ENCODE measurements at places on chromosomes 16 and 17.

DNA sequence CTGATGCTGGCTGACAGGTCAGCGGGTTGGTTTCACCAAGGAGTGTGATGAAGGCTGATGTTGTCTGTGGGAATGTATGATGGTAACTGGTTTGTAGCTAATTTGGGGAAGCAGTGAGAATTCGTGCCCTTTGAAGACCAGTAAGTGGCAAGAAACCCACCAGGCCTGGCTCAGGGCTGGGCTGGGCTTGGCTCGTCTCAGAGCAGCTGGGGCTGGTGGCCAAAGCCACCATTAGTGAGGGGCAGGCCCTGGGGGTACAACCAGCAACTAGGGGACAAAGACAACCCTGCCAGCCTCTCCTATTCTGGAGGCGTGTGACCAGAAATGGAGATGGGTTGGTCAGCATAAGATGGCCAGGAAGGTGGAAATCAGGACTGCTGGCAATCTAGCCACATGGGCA is 13.0 kb upstream of the STH start:
- no peak overlapping the region for H3K4me3 ChIP-seq
- H3K27me3 ChIP-seq, result peaks cover 11% of the 10 kb centered on the region
- peaks cover 8% of the 10 kb centered on the region for H3K4me1 ChIP-seq
- no peak for DNase-seq

DNA sequence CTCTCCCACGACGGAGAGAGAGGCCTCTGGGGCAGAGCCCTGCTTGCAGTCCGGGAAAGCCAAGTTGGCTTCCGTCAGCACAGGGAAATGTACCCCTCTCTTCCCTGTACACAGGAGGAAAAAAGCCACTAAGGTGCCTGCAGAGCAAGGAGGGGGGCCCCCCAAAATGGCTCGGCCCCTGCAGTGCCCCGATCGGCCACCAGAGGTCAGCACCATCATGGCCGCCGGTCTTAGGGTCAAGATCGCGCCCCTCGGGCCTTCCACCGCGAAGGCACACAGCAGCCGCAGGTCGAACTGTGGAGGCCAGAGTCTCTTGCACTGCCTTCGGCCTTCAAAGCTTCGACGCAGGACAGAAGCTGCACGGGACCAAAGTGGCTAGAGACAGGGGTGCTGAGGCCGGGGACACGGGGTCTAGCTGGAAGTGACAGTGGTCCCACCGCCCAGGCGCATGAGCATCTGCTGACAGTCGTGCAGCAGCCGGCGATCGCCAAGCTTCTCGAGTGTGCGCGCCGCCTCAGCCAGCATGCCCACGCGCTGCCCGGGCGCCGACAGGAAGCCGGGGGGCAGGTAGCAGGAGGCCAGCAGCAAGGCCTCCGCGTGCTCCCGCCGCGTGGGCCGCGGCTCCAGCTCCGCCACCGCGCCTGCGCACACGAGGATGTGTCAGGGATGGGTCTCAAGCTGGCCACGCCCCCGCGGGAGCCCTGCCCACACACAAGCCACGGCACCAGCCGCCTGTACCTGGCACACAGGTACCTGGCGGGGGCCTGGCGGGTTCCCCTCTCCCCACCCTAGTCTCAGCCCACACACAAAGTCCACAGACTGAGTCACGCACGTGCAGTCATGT is 24.4 kb downstream of the SREBF1 start:
- H3K4me3 ChIP-seq, result no peak overlapping the region
- peaks cover 19% of the 10 kb centered on the region for H3K4me1 ChIP-seq
- peaks cover 41% of the 10 kb centered on the region for H3K27me3 ChIP-seq
- DNase-seq, result peak; percentile 91
- H3K27ac ChIP-seq, result peak overlapping the region; percentile 22

- peaks cover 19% of the 10 kb centered on the region for H3K27me3 ChIP-seq
- H3K27ac ChIP-seq, result no peak overlapping the region
- peaks cover 19% of the 10 kb centered on the region for H3K4me1 ChIP-seq
- DNase-seq, result no peak
- H3K4me3 ChIP-seq, result no peak overlapping the region
These were observed 8.6 kb upstream of the PABPN1L start for GRCh38 chr16:88874938-88875599.

GRCh38 chr17:79261355-79262072 is 186.9 kb downstream of the ENGASE start:
- peaks cover 34% of the 10 kb centered on the region for H3K4me1 ChIP-seq
- H3K4me3 ChIP-seq, result peak overlapping the region; percentile 11
- no peaks in the 10 kb centered on the region for H3K36me3 ChIP-seq
- no peak overlapping the region for H3K27ac ChIP-seq

DNA sequence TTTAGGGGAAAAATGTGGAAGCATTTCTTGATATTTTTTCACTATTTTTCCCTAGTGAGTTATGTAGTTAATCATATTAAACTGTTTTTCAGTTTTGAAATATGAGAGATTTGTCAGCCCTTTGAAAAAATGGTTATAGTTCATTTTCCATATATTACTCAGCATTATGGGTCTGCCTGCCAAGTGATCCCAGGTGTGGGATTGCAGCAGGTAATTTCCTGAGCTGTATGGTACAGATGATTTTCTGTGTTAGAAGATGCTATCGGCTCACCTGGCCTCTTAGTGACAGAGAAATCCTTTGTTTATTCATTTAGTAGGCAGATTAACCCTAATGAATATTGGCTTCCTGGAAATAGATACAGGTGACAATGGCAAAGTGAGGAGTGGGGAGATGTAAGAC is 275.1 kb upstream of the TBX2 start:
- DNase-seq, result no peak
- no peaks in the 10 kb centered on the region for H3K27me3 ChIP-seq
- H3K27ac ChIP-seq, result no peak overlapping the region
- no peaks in the 10 kb centered on the region for H3K36me3 ChIP-seq

DNA sequence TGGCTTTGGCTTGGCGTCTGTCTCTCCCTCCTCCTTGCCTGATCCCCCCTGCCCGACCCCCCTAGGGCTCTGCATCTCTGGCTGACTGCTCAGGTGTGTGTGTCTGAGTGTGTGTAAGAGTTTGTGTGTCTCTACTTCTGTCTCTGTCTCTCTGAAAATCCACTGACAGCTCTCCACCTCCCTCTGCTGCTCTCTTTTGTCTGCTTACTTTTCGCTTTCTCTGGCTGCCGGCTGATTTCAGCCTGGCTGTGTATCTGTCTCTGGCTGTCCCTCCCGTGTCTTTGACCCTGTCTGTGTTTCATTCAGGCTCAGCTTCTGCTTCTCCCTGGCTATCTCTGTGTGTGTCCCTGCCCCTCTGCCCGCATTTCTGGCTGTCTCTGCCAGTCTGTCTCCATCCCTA is 3.8 kb upstream of the SPEM1 start:
- peaks cover 15% of the 10 kb centered on the region for H3K27me3 ChIP-seq
- peak overlapping the region; percentile 64 for H3K4me3 ChIP-seq
- no peak for DNase-seq
- H3K36me3 ChIP-seq, result peaks cover 7% of the 10 kb centered on the region

GRCh38 chr16:53899431-53899830 is 195.5 kb downstream of the FTO start:
- DNase-seq, result no peak
- H3K4me3 ChIP-seq, result no peak overlapping the region
- no peak overlapping the region for H3K27ac ChIP-seq

GRCh38 chr17:19508577-19508867 is 25.1 kb upstream of the SLC47A1 start:
- peaks cover 19% of the 10 kb centered on the region for H3K27me3 ChIP-seq
- H3K4me3 ChIP-seq, result peak overlapping the region; percentile 98
- peak overlapping the region; percentile 79 for H3K27ac ChIP-seq
- peaks cover 13% of the 10 kb centered on the region for H3K36me3 ChIP-seq

DNA sequence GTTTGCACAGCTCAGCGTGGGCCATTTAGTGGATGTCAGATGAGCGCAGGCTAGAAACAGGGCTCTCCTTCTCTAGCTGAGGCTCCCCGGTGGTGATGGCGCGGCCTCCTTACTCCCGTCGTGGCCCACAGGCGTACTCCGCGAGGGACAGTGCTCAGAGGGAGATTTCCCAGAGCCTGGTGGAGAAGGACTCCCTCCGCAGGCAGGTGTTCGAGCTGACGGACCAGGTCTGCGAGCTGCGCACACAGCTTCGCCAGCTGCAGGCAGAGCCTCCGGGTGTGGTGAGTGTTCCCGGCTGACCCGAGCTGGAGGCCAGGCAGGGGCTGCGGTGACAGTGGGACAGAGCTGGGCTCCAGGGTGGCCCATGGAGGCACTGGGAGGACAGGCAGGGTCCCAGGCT is 21.4 kb downstream of the CARD14 start:
- no peak overlapping the region for H3K27ac ChIP-seq
- H3K4me1 ChIP-seq, result peaks cover 8% of the 10 kb centered on the region
- no peaks in the 10 kb centered on the region for H3K36me3 ChIP-seq
- H3K27me3 ChIP-seq, result peaks cover 3% of the 10 kb centered on the region
- no peak for DNase-seq
- H3K4me3 ChIP-seq, result no peak overlapping the region

GRCh38 chr16:2819939-2820835 is 3.1 kb downstream of the PRSS21 start:
- H3K36me3 ChIP-seq, result no peaks in the 10 kb centered on the region

DNA sequence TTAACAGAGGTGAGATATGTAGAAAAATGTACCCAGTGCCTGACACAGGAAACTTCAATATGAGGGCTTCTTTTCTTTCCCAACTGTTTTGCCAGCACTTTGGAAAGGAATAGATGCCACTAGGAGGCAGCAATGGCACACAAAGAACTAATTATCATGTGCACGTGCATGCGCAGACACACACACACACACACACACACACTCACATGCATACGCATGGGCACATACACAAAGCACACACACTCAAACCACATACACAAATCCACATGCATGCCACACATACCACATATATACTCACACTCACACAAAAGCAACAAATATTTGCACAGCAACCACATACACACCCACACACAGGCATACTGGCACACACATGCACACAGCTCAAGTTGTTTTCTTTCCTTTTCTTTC is 8.8 kb upstream of the CEP112 start:
- H3K4me3 ChIP-seq, result no peak overlapping the region
- no peaks in the 10 kb centered on the region for H3K27me3 ChIP-seq
- H3K27ac ChIP-seq, result no peak overlapping the region

DNA sequence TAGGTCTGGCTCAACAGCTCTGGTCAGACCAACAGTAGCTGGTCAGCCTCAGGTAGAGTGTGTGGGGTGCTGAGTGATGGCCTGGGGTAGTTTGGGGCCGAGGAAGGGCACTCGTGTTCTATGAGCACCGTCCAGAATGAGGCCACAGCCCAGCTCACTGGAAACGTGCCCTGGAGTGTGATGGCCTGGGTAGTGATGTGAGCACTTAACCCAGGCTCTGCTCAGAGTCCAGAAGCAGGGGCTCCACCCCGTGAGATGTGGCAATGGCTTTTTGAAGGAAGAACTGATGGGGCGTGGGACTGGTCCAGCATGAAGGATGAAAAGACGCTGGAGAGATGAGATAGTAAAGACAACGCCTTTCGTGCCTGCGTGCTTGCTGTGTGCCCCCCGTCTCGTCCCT is 35.3 kb downstream of the NTN1 start:
- H3K27me3 ChIP-seq, result no peaks in the 10 kb centered on the region
- DNase-seq, result no peak
- no peak overlapping the region for H3K4me3 ChIP-seq
- H3K4me1 ChIP-seq, result peaks cover 2% of the 10 kb centered on the region

- H3K36me3 ChIP-seq, result peaks cover 4% of the 10 kb centered on the region
- no peak overlapping the region for H3K27ac ChIP-seq
- peaks cover 5% of the 10 kb centered on the region for H3K4me1 ChIP-seq
These were observed 58.1 kb downstream of the ACTG1 start for GRCh38 chr17:81454473-81454872.

GRCh38 chr16:87575027-87575804 is 27.1 kb upstream of the JPH3 start:
- peak overlapping the region; percentile 52 for H3K27ac ChIP-seq
- H3K4me3 ChIP-seq, result no peak overlapping the region
- H3K4me1 ChIP-seq, result peaks cover 6% of the 10 kb centered on the region
- DNase-seq, result peak; percentile 60

DNA sequence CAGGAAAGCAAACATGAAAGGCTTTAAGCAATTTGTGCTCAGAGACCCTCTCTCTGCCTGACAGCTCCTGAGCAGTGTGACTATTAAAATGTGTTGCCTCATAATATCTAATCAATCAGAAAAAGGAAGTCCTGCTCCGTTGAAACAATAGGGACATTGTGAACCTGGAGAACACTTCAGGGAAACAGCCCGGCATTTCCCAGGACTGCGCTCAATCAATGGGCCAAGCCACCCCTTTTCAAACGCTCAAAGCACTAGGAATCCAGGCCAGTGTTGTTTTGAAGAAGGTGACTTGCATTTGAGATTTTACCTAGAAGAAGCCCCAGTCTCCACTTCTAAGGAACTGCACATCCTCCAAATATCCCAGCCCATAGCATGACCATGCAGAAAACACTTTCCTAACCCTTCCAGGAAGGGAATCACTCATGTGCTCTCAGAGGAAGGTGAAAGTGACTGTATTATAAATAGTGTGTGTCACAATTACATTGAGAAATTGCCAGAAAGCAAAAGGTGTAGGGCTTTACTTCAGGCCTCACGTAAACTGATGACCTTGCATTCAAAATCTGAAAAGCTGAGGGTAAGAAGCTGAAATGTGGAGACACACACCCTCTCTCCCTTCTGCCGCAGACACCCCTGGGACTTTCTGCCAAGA is 19.4 kb downstream of the CDRT4 start:
- no peaks in the 10 kb centered on the region for H3K36me3 ChIP-seq
- no peaks in the 10 kb centered on the region for H3K27me3 ChIP-seq
- no peak overlapping the region for H3K4me3 ChIP-seq
- no peaks in the 10 kb centered on the region for H3K4me1 ChIP-seq
- no peak for DNase-seq

- H3K36me3 ChIP-seq, result peaks cover 9% of the 10 kb centered on the region
- no peak for DNase-seq
- no peak overlapping the region for H3K27ac ChIP-seq
- H3K4me1 ChIP-seq, result no peaks in the 10 kb centered on the region
These were observed 93.3 kb upstream of the NLRP1 start for GRCh38 chr17:5677620-5678019.

GRCh38 chr17:77666462-77666861 is 292.0 kb upstream of the TNRC6C start:
- no peak for DNase-seq
- peaks cover 10% of the 10 kb centered on the region for H3K4me1 ChIP-seq
- H3K27me3 ChIP-seq, result peaks cover 2% of the 10 kb centered on the region
- no peak overlapping the region for H3K4me3 ChIP-seq

- peak; percentile 63 for DNase-seq
- peak overlapping the region; percentile 82 for H3K4me3 ChIP-seq
These were observed 32.3 kb downstream of the FBXO31 start for GRCh38 chr16:87351320-87351698.

GRCh38 chr17:44549686-44550085 is 7.6 kb upstream of the FZD2 start:
- H3K4me1 ChIP-seq, result no peaks in the 10 kb centered on the region
- H3K27ac ChIP-seq, result no peak overlapping the region
- peaks cover 8% of the 10 kb centered on the region for H3K27me3 ChIP-seq
- H3K4me3 ChIP-seq, result no peak overlapping the region
- peaks cover 15% of the 10 kb centered on the region for H3K36me3 ChIP-seq

- DNase-seq, result no peak
- peaks cover 59% of the 10 kb centered on the region for H3K4me1 ChIP-seq
- peaks cover 17% of the 10 kb centered on the region for H3K27me3 ChIP-seq
- peak overlapping the region; percentile 91 for H3K27ac ChIP-seq
- H3K36me3 ChIP-seq, result no peaks in the 10 kb centered on the region
- H3K4me3 ChIP-seq, result peak overlapping the region; percentile 30
These were observed 8.2 kb upstream of the SALL1 start for GRCh38 chr16:51159296-51159695.

Measured in glutamatergic neuron (in vitro differentiated cells).